Thyroid gland (tissue), 4 donors: ENCODE measurements at places on chromosomes 1 and 21.

GRCh38 chr21:20570824-20571232 lies 427.4 kb upstream of the NCAM2 start:
- DNase-seq, result no peak

DNA sequence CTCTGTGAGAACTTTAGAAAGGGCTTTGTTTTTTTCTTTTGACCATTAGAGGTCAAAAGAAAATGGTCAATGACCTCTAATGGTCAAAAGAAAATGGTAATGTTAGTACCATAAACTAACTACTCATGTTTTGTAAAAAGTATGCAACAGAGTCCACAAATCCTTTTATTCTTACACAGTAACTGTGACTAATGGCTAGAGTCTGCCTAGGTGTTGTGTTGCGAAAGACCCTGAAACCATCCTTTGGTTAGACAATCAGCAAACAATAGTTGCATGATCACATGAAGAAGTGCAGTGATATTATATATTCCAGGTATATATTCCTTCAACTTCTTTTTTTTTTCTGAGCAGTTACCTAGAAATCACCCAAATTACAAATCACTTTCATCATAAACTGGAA lies 40.9 kb downstream of the NEGR1 start:
- DNase-seq, result no peak

GRCh38 chr1:198726455-198726854 lies 87.6 kb downstream of the PTPRC start:
- no peak for DNase-seq

GRCh38 chr1:235648954-235649367 lies 623 bp downstream of the GNG4 start:
- DNase-seq, result peak; percentile 74

DNA sequence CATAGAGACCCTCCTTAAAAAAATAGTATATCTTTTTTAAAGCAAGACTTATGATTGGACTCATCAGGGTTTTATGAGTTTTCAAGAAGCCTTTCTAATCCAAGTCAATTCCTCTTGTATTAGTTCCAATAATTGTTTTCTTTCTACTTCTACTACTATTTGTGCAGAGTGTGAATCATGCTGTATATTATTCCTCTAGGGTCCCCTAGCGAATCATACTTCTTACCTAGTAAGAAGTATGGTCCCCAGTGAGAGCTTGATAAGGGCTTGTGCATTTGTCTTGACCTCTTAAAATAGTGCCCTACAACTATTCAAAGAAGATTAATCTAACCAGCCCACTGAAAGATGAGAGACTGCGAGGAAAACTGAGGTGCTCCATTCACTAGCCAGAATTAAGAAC lies 715.7 kb upstream of the ZP4 start:
- DNase-seq, result no peak

GRCh38 chr1:57976216-57976615 lies 552.4 kb upstream of the DAB1 start:
- no peak for DNase-seq

GRCh38 chr21:14862794-14863720 lies 201.7 kb downstream of the NRIP1 start:
- no peak for DNase-seq

DNA sequence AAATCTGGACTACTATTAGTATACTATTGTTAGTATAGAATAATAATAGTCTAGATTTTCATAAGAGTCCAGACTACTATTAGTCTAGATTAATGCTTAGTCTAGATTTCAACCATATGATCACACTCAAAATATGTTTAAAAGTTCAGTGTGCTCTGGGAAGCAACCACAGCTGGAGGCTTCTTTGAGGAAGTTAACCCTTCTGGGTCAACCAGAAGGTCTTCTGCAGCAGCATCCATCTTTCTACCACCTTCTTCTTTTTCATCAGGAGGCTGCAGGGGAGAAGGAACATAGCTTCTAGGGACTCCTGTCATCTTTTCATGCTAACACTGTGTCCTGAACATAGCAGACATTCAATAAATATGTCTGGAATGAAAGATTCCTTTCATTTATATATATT lies 51.2 kb upstream of the DNAJC6 start:
- no peak for DNase-seq
